ENCODE measurements at places on chromosomes 4 and X.

- no peak for DNase-seq
Measured at GRCh38 chr4:85925071-85925470, 434.8 kb downstream of the MAPK10 start.

GRCh38 chr4:687971-688853, 739 bp downstream of the SLC49A3 start:
- no peak for DNase-seq

- DNase-seq = no peak
Measured at GRCh38 chr4:22030307-22030706, 81.7 kb upstream of the KCNIP4 start.

DNA sequence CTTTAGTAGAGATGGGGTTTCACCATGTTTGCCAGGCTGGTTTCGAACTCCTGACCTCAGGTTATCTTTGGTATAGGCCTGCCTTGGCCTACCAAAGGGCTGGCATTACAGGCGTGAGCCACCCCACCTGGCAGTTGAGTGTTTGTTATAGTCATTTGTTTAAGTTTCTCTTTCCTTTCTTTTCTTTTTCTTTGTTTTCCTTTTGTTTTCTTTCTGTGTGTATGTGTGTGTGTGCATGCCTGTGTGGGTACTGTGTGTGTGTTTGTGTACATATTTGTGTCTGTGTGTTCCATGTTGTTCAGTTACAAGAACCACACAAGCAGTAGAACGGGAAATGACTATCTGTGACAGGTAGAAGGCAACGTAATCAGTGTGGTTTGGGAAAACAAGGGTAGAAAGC, 624.9 kb downstream of the FSTL5 start:
- DNase-seq = no peak

DNA sequence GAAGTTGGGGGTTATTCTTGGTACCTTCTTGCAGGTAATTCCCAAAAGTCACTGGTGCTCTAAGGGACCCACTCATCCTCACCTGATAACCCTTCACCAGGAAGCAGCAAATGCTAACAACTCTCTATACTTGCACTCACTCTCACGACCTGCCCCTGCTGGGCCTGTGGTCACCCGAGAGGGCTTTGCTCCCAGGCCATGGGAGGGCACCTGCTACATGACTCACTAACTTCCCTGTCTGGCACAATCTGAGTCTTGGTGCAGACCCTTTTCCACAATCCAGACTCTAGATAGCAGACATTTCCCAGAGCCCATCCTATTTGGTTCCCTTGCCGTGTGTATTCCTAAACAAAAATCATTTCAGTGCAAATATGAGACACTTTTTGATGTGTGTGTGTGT, 403.8 kb upstream of the FAT1 start:
- no peak for DNase-seq

DNA sequence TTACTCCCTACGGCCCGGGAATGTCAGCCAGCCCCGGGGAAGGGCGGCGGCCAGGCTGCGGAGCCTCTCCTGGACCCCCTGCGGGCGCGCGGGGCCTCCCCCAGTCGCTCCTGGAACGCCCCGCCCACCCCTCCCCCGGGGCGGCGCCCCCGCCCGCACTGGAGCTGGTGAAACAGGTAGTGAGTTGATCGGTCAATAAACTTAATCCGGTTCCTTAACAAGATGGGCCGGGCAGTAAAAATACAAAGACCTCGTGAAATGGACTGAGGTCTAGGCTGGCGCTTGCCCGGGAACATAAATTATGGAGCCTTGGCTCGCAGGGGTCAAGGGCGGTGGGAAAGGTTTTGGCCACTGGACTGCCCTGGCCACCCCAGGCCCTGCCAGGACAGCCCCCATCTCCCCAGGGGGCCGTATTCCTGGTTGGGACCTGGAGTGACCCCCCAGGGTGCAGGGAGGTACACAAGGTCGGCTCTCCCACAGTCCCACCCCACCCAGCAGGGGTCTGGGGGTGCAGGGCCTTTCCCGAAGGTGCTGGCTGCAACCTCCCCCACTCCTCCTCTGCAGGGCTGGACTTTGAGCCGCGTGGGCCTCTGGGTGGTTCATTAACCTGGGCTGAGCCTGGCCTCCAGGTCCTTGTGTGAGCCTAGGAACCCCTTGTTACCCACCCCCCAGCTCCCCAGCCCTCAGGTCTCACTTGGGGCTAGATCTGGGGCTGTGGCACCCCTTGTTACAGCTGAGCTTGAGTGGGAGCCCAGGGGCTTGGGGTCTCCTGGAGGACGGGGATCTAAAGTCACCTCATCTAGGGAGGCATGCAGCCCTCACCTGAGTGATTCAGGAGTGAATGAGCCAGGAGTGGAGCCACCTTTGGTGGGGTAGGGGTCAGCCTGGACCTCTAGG, 2.5 kb downstream of the FGFR3 start:
- no peak for DNase-seq

GRCh38 chr4:94889523-94889922, 131.8 kb downstream of the BMPR1B start:
- no peak for DNase-seq

- peak; percentile 20 for DNase-seq
Measured at GRCh38 chr4:65071564-65071963, 598.7 kb downstream of the EPHA5 start.

DNA sequence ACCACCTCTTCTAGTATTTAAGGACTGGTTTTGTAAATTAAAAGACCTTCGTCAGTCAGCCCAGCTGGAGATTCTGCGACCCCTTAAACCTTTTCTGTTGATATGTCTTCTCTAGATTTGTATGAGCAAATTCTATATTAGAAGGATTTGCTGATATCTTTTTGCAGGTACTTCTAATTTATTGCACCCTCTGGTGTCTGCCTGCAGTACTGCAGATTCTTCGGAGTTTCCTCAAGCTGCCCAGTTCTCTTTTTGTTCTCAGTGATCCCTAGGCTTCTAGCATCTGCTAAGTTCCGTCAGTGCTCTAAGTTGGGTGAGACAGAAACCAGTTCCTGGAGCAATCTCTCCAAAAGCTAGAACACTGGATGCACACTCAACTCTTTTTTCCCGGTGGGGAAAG, 545.2 kb downstream of the C4orf33 start:
- peak; percentile 42 for DNase-seq

- DNase-seq = no peak
Measured at GRCh38 chr4:17448689-17449088, 63.2 kb downstream of the QDPR start.

GRCh38 chr4:124288706-124289486, 423.6 kb downstream of the ANKRD50 start:
- no peak for DNase-seq

DNA sequence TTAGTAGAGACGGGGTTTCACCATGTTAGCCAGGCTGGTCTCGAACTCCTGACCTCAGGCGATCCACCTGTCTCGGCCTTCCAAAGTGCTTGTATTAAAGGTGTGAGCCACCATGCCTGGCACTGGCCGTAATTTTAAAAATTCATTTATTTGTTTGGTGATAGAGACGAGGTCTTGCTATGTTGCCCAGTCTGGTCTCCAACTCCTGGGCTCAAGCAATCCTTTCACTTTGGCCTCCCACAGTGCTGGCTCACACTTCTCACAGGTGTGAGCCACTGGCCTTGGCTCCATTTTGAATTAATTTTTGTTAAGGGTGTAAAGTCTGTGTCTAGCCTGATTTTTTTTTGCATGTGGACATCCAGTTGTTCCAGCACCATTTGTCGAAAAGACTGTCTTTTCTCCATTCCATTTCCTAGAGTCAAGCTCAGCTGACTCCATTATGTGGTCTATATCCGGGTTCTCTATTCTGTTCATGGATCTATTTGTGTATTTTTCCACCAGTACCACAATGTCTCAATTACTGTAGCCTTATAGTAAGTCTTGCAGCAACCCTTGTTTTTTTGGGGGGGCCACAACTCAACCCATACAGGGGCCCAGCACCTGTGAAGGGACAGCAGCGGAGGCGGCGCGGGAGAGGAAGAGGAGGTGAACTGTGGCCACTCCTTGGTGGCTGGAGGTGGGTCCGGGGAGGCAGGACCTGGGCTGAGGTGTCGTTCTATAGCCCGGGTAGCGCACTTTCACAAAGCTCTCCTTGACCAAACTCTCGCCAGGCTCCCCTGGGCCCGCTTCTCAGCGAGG, 1.5 kb upstream of the NSD2 start:
- DNase-seq = no peak

DNA sequence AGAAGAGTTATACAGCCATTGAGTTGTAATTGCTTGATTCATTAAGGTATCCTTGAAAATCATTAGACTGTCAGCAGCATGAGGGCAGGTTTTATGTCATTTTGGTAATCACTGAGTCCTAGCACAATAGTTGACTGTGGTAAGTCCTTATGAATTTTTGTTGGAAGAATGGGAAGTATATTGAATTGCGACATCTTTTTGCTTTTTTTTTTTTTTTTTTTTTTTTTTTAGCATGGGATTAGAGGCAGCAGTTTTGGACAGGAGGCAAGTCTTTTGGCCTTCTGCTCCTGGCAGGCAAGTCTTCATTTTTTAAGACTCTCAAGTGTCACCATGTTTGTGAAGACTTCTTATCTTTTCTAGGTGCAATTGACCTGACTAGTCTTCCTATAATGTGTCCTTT, 29.7 kb downstream of the PRRG1 start:
- DNase-seq = no peak

DNA sequence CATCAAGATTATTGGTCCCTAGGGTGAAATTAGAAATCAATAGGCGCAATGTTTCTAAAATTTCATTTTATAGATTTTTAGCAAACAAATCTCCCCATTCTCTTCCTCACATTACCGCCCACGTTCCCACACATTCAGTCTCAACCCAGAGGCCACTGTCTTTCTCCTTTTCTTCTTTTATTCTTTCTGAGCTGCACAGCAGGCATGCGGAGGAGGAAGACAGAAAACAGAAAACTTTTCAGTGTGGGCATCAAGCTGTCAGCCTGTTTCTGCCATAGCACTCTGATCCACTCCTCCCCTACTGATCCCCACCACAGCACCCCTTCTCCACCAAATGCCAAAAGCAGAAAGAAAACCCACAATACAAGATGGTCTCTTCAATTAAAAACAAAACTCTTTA, 94.8 kb upstream of the ADAMTS3 start:
- no peak for DNase-seq
